Caki2 (cell line): ENCODE measurements at places on chromosomes 6 and 20. TPM values are rescaled to one million over a fixed set of nuclear protein-coding genes. Genes with fewer than 3 reads are reported as not detected.

PRND gene
- total RNA-seq: not detected in 2 replicates

HLA-A gene
- 1,302 and 1,396 TPM in 2 replicates for total RNA-seq

SIRPB1 gene
- 2.1 and 10.4 TPM in 2 replicates for total RNA-seq

PRSS16 gene
- total RNA-seq: 10.7 and 14.3 TPM in 2 replicates

ELOVL4 gene
- 3.0 and 4.8 TPM in 2 replicates for total RNA-seq

TMC2 gene
- total RNA-seq: not detected in 2 replicates

TMEM151B gene
- total RNA-seq: not detected in 2 replicates

ESF1 gene
- 5.3 and 8.9 TPM in 2 replicates for total RNA-seq

TASP1 gene
- 3.6 and 8.2 TPM in 2 replicates for total RNA-seq

UCKL1 gene
- total RNA-seq: 31.0 and 46.9 TPM in 2 replicates

SPATA25 gene
- 0.43 TPM in 1 of 2 replicates, not detected in the other for total RNA-seq

AGER gene
- total RNA-seq: 1.7 and 1.9 TPM in 2 replicates

ACSS1 gene
- 17.6 and 18.0 TPM in 2 replicates for total RNA-seq

FOXC1 gene
- 73.5 and 88.4 TPM in 2 replicates for total RNA-seq

SLC35F1 gene
- total RNA-seq: not detected in 2 replicates

CST9 gene
- total RNA-seq: not detected in 2 replicates

GNRH2 gene
- total RNA-seq: not detected in 2 replicates

TNNC2 gene
- not detected in 2 replicates for total RNA-seq

BPIFB4 gene
- not detected in 2 replicates for total RNA-seq

LTB gene
- total RNA-seq: not detected in 2 replicates

NHLRC1 gene
- total RNA-seq: 1.1 and 2.5 TPM in 2 replicates

SLC35A1 gene
- total RNA-seq: 16.0 and 19.3 TPM in 2 replicates

BEND6 gene
- 7.7 and 25.6 TPM in 2 replicates for total RNA-seq

MTFR2 gene
- 10.6 and 14.2 TPM in 2 replicates for total RNA-seq

ZBTB46 gene
- 9.6 and 10.4 TPM in 2 replicates for total RNA-seq

TM9SF4 gene
- 7.4 and 13.1 TPM in 2 replicates for total RNA-seq

CLDN20 gene
- not detected in 2 replicates for total RNA-seq

PTCHD4 gene
- 13.5 and 16.2 TPM in 2 replicates for total RNA-seq

TAGAP gene
- not detected in 2 replicates for total RNA-seq

EGFL8 gene
- total RNA-seq: 1.5 and 3.6 TPM in 2 replicates
